ENCODE measurements at places on chromosomes 6 and 20.

- peak; percentile 36 for DNase-seq
Measured at GRCh38 chr6:112086744-112087135, 542 bp downstream of the TUBE1 start.

DNA sequence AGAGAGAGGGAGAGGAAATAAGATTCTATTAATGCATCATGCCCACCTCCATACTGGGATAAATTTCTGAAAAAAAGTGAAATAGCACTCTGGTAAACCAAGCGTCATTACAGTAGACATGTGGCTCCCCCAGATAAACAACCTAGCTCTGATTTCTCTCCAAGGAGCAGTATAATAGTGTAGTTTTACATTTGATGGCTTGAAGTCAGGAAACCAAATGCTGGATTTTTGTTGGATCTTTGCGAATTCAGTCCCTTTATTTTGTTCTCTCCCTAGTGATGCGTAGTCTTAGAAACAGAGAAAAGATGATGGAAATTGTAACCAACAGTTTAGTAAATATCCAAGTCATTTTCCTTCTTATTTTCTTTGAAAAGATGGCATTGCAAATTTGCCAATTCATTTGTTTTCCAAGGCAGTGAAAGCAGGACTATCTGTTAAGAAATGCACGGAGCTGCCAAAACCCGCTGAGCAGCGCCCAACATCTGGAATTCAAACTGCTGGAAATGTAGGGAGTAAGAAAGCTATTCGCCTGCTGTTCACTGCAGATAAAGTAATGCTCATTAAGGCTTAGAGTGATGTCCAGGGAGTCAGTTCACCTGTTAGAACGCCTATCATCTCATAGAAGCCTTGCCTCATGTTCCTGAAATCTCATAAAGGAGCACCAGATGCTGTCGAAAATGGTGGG lies 85.7 kb upstream of the DOK5 start:
- DNase-seq = no peak

- no peak for DNase-seq
Measured at GRCh38 chr6:3740551-3741476, 10.7 kb downstream of the PXDC1 start.

GRCh38 chr6:144547409-144547808 lies 262.3 kb downstream of the UTRN start:
- DNase-seq = no peak

DNA sequence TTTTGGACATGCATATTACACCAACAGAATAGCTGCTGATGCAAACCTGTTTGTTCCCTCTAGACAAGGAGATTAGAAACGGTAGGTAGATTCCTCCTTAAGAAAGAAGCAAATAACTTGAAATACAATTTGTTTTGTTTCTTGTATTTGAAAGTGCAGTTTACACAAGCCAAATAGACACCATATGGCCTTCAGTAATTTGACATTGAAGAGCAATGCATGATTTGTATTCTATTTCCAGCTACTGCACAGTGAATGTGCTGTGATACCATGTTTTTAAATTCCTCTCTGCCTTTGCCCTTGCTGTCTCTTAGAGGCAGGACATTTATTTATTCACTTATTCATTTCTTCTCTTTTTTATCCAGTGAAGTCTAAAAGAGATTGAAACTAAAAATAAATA lies 31.9 kb upstream of the ANKEF1 start:
- DNase-seq = no peak

GRCh38 chr6:13012977-13013680 lies 296.6 kb downstream of the PHACTR1 start:
- no peak for DNase-seq

DNA sequence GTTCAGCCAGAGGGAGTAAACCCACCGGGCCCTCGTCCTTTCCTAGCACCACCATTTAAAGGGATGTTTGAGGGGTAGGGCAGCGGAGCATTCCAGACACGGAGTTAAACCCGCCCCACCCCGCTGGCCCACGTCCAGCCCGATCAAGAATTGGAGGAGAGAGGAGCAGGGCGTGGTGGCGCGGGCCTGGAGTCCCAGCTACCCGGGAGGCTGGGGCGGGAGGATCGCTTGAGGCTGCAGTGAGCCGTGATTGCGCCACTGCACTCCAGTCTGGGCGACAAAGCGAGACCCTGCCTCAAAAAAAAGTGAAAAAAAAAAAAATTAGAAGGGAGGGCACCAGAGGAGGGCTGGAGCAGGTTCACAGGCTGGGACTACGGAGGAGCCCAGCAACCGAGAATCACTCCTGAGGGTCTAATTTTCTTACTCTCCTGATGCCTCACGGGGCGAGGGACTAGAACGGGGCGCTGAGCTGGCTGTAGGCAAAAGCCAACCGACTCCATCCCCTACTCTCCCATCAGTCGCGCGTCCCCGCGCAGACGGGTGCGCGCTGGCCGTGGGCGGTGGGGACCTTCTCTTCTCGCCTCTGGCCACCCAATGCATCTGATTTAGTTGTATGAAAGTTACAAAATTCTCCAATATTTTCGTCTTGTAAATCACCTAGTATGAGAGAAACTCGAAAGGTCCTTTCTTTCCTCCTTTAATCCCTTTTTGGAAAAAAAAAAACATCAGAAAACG lies 6.1 kb upstream of the HSPA1B start:
- DNase-seq = no peak

- DNase-seq = no peak
Measured at GRCh38 chr6:18601516-18602020, 214.4 kb downstream of the RNF144B start.

DNA sequence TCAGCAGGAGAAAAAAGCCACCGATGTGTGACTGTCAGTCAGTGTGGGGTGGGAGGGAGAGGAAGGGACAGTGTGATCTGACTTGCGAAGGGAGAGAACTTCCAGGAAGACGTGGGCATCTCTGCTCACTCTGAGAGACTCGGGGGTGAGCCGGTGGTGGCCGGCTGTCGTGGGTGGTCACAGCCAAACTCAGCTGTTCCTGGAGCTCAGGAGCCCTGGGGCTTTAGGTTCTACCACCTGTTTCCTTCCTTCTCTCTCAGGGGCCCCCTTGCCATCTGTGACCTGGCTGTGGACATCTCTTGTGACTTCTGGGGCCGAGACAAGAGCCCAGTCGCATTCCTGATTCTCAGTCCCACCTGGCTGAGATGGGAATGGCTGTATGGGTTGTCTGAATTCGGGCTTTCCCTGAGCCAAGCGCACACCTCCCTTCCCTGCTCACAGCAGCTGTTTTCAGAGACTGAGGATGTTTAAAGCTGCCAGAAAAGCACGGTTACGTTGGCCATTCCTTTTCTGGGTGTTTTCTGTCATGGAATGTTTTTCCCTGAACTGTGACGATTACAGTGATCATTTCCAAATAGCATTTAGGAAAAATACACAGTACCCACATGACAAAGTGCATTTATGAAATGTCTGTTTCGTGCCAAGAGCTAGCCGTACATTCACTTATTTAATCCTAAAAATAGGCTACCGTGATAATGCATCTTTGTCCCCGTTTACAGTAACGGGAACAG lies 36.5 kb downstream of the SYNJ2 start:
- DNase-seq = no peak

GRCh38 chr20:13028673-13029072 lies 19.9 kb downstream of the SPTLC3 start:
- DNase-seq = no peak

GRCh38 chr6:156731396-156731795 lies 45.8 kb upstream of the ARID1B start:
- no peak for DNase-seq

DNA sequence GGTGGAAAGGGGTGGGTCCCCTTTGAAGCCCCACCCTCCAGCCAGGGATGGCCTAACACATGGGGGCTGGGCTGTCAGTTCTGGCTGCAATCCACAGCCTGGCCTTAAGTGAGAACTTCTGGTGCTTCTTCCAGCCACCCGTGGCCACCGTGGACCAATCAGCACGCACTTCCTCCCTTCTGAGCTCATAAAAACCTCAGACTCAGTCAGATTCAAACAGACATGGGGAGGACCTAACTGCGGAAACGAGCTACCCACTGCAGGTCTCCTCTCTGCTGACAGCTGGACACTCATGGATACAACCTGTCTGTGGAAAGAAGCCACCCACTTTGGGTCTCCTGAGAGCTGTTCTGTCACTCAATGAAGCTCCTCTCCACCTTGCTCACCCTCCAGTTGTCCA lies 20.4 kb upstream of the ZNF391 start:
- DNase-seq = no peak

- DNase-seq = no peak
Measured at GRCh38 chr6:156425359-156426020, 351.7 kb upstream of the ARID1B start.

DNA sequence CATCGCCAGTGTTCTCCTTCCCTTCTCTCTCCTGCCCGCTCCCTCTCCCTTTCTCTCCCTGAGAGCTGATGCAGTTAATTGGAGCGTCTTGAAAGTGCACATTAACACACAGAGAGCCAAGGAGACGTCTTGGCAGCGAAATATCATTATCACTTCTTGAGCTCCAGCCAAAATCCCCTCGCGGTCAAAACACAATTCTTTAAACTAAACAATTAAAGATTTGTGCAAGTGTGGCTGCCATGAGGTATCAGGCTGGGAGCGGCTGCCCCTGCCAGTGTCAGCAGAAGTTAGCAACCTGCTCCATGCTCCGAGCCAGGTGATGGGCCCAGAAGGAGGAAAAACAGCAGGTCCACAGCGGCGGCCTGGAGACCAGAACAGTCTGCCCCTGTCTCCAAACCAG lies 100.9 kb upstream of the FOXP4 start:
- no peak for DNase-seq

- peak; percentile 13 for DNase-seq
Measured at GRCh38 chr20:21235484-21236445, 67.4 kb upstream of the XRN2 start.

GRCh38 chr6:19159089-19159488 lies 678.1 kb upstream of the ID4 start:
- no peak for DNase-seq

DNA sequence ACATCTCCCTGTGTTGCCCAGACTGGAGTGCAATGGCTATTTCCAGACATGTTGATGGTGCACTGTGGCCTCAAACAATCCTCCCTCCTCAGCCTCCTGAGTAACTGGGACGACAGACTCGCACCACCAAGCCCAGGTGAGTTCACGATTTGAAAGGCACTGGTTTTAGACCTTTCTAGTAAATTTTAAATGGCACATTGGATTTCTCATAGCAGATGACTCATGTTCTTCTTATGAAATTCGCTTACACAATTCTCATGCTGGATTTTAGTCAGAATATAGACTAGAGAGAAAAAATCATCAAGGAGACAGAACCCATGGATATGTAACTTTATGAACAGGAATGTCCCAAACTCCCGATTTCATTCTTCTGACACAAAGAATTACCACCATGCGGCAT lies 18.1 kb upstream of the PXDC1 start:
- DNase-seq = no peak

GRCh38 chr20:57696401-57696961 lies 13.3 kb downstream of the PMEPA1 start:
- DNase-seq = no peak

DNA sequence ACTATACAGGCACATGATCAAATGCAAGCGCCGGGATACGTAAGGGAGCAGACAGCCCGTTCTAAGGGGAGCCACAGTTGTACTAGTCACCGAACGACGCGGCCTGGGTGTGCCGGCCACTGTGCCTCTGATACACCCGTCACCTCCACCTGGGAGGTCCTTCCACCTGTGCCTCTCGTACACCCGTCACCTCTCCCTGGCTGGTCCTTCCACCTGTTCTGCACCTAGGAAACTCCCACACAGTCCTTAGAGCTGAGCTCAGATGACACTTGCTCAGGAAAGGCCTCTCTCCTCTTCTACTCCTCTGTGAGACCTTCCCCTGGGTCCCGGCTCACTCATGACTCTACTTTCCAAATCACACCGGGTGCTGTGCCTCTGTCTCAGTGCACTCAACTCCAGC lies 245.0 kb downstream of the TTLL2 start:
- no peak for DNase-seq

- DNase-seq = no peak
Measured at GRCh38 chr6:36913082-36913481, 27.3 kb downstream of the C6orf89 start.

GRCh38 chr6:127243501-127243900 lies 23.2 kb upstream of the RNF146 start:
- DNase-seq = no peak

- peak; percentile 15 for DNase-seq
Measured at GRCh38 chr20:32201977-32202363, 5.6 kb downstream of the PLAGL2 start.

GRCh38 chr6:12291839-12292604 lies 1.9 kb downstream of the EDN1 start:
- DNase-seq = no peak

DNA sequence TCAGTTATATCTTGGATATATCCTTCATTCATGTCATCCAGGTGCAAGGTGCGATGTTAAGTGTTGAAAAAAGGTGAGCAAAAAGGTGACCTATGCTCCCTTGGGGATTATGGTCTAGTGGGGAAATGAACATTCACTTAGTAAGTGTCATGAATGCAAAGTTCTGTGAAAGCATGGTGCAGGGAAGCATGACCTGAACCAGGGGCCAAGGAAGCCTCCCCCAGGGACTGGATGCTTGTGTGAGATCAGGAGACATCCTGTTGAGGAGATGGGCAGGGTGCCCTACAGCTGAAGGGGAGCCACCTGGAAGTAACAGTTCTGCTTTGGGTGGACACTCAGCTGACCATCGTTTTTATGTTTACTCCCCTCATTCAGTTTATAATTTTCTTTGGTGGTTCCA lies 179.5 kb downstream of the SYNDIG1 start:
- DNase-seq = no peak

GRCh38 chr6:169997930-169998218 lies 246.5 kb downstream of the ERMARD start:
- no peak for DNase-seq
